Stomach (tissue), 19 donors: ENCODE measurements at places on chromosomes 2 and 18. TPM values are rescaled to one million over a fixed set of nuclear protein-coding genes. Genes with fewer than 3 reads are reported as not detected.
A peak's percentile ranks its signal among the peaks of the same experiment; 100 is the strongest.

GRCh38 chr18:36394486-36394885, 97.0 kb downstream of the FHOD3 start:
- DNase-seq: no peak
- no peaks in the 10 kb centered on the region for H3K36me3 ChIP-seq
- H3K4me3 ChIP-seq: no peak overlapping the region
- H3K27me3 ChIP-seq: no peaks in the 10 kb centered on the region
- H3K27ac ChIP-seq: no peak overlapping the region
- no peaks in the 10 kb centered on the region for H3K4me1 ChIP-seq

DNA sequence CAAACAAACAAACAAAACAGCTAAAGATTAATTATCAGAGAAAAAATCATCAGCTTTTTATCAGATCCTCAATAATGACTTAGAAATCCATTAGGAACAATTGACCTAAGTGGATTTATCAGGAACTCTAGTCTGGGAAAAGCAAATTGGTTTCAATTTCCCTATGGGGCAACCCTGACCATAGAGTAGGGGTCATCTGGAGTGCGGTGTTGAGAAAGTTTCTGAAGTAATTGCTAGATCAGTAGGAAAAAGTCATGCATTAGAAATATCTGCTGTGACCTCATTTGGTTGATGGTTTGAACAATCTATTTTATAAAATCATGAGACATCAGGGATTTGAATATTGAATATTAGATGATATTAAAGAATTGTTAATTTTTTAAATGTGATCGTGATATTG, 507.9 kb downstream of the TXNL1 start:
- H3K4me1 ChIP-seq: no peaks in the 10 kb centered on the region
- H3K27me3 ChIP-seq: no peaks in the 10 kb centered on the region
- no peak overlapping the region for H3K27ac ChIP-seq
- no peak overlapping the region for H3K4me3 ChIP-seq

DNA sequence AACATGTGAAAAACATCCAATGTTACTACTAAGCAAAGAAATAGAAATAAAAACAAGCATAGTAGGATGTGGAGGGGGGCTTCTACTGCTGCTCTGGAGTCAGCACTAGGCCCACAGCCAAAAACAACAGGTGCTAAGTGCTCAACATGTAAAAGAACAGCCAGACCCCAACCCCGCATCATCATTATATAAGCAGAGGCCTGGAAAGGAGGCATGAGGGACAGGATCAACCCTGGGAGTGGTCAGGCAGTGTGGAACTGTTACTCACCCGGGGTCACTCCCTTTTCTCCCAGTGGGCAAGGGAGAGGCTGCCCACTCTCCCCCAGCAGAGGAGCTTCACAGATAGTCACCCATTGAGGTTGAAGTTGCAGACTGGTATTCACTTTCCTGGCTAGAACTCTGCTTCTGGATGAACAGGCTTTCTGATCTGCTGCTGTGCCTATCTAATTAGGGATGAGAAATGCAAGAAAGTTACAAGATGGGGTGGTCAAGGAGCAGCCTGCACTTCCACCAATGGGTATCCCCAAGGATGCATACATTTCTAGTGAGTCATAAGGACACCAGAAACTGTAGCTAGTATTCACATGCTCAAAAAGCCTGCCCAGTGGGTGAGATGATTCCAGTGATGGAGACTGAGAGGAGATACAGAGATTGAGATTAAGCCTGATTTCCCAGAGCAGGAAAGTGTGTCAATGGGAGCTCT, 480.1 kb upstream of the TCF4 start:
- H3K4me1 ChIP-seq: no peaks in the 10 kb centered on the region
- H3K36me3 ChIP-seq: no peaks in the 10 kb centered on the region
- no peak overlapping the region for H3K27ac ChIP-seq
- H3K4me3 ChIP-seq: no peak overlapping the region
- no peaks in the 10 kb centered on the region for H3K27me3 ChIP-seq

DNA sequence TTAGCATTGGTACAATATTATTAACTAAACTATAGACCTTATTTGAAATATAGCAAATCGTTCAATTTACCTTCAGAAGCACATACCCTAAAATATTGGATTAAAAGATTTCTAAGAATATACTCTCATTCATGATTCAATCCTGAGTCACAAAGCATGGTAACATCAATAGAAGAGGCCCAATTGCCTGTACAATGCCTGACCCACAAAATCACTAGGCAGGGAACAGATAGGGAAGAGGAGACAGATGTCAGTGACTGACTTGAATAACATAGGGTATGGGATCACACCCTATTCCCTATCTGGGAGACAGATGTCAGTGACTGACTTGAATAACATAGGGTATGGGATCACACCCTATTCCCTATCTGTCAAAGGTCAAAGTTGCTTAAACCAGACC, 611.6 kb upstream of the VRK2 start:
- H3K36me3 ChIP-seq: no peaks in the 10 kb centered on the region
- H3K27me3 ChIP-seq: no peaks in the 10 kb centered on the region
- no peak for DNase-seq
- H3K27ac ChIP-seq: no peak overlapping the region

DNA sequence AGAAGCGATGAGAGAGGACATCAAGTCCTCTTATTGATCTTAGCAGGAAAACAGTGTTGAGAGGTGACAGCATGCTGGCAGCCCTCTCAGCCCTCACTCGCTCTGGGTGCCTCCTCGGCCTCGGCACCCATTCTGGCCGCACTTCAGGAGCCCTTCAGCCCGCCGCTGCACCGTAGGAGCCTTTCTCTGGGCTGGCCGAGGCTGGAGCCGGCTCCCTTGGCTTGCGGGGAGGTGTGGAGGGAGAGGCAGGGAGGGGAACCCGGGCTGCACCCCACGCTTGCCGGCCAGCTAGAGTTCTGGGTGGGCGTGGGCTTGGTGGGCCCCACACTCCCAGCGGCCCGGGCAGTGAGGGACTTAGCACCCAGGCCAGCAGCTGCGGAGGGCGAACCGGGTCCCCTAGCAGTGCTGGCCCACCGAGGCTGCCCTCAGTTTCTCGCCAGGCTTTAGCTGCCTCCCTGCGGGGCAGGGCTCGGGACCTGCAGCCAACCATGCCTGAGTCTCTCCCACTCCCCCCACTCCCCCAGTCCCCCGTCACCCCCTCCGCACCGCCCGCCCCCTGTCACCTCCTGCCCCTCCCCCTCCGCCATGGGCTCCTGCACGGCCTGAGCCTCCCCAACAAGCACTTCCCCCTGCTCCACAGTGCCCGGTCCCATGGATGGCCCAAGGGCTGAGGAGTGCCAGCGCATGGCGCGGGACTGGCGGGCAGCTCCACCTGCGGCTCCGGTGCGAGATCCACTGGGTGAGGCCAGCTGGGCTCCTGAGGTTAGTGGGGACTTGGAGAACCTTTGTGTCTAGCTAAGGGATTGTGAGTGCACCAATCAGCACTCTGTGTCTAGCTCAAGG, 8.4 kb downstream of the FAP start:
- H3K27me3 ChIP-seq: no peaks in the 10 kb centered on the region
- H3K4me1 ChIP-seq: no peaks in the 10 kb centered on the region
- H3K27ac ChIP-seq: no peak overlapping the region
- H3K4me3 ChIP-seq: no peak overlapping the region
- no peak for DNase-seq

Gene RAD51AP2
- polyA plus RNA-seq: not detected

DNA sequence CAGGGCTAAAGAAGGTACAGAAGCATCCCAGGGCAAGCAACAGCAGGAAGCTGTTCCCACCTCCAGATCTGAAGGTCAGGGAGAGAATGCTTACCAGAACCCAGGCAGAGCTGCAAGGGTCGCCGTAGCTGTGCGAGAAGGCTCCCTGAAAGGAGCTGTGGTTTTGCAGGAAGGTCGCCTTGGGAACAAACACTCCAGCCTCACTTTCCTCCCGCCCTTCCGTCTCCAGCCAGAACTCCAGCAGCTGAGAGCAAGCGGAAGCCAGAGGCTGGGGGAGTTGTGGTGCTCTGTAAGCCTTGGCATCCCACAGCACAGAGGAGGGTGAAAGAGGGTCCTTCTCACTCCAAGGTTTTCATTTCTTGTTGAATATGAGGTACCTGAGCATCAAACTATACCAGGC, 18.3 kb upstream of the ICOS start:
- no peaks in the 10 kb centered on the region for H3K36me3 ChIP-seq
- peaks cover 13% of the 10 kb centered on the region for H3K4me1 ChIP-seq
- H3K4me3 ChIP-seq: no peak overlapping the region

- DNase-seq: no peak
- no peak overlapping the region for H3K4me3 ChIP-seq
- no peaks in the 10 kb centered on the region for H3K4me1 ChIP-seq
- H3K36me3 ChIP-seq: no peaks in the 10 kb centered on the region
Observed at GRCh38 chr18:50757358-50757757, 62.5 kb downstream of the MRO start.

GRCh38 chr2:176270100-176270750, 983 bp downstream of the MTX2 start:
- peak overlapping the region; percentile 89 for H3K27ac ChIP-seq
- peaks cover 13% of the 10 kb centered on the region for H3K4me1 ChIP-seq
- H3K27me3 ChIP-seq: peaks cover 1% of the 10 kb centered on the region
- H3K36me3 ChIP-seq: no peaks in the 10 kb centered on the region
- peak overlapping the region; percentile 86 for H3K4me3 ChIP-seq

Gene GRB14
- 0.62 TPM for polyA plus RNA-seq

Gene SCN3A
- polyA plus RNA-seq: under 0.01 TPM

- no peaks in the 10 kb centered on the region for H3K36me3 ChIP-seq
- H3K4me1 ChIP-seq: no peaks in the 10 kb centered on the region
- no peaks in the 10 kb centered on the region for H3K27me3 ChIP-seq
Observed at GRCh38 chr18:61123309-61123708, 209.9 kb upstream of the CDH20 start.

DNA sequence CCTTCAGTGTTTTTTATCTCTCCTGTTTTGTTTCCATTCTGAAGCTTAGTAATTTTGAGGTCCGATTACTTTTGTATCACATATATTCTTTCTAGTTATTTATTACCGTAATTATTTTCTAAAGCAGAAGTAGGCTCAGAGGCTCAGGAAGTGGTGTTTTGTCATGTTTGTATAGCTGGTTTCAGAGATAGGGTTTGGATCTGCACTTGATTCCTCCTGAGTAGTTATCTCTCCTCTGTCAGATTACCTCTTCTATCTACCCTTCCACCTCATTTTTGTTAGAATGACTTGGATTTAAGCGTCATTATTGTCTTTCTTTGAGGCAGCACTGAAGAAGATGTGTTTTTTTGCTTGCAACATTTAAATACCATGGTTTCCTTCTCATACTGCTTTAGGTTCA, 95.4 kb downstream of the MTA3 start:
- H3K36me3 ChIP-seq: no peaks in the 10 kb centered on the region
- H3K27ac ChIP-seq: no peak overlapping the region
- no peaks in the 10 kb centered on the region for H3K4me1 ChIP-seq
- H3K4me3 ChIP-seq: no peak overlapping the region
- no peak for DNase-seq
- no peaks in the 10 kb centered on the region for H3K27me3 ChIP-seq
